Activated T-cell treated with anti-CD3 and anti-CD28 coated beads for 48 hours (primary cell): ENCODE measurements at places on chromosomes 4 and X.

GRCh38 chr4:140858897-140859296 is 102.7 kb upstream of the TBC1D9 start:
- no peak for DNase-seq

DNA sequence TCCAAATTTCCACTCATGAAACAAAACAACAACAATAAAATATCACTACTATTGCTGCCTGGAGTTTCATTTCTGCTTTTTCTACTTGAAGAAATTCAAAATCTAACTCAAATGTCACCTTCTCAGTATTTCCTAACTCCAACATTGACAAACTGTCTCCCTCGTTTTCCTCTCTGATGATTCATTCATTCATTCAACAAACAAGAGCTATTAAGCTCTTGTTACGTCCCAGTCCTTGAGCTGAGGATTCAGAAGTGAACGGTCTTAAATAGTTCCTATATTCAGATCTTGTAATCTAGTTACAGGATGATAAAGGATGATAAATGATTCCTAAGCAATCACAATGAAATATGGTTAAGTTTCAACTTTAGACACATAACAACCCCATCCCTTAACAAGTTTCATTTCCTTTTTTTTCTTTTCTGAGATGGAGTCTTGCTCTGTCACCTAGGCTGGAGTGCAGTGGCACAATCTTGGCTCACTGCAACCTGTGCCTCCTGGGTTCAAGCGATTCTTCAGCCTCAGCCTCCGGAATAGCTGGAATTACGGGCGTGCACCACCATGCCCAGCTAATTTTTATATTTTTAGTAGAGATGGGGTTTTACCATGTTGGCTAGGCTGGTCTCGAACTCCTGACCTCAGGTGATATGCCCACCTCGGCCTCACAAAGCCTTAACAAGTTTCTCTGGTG is 1.7 kb downstream of the SLC9B2 start:
- no peak for DNase-seq

GRCh38 chr4:24089851-24090534 is 200.1 kb upstream of the PPARGC1A start:
- no peak for DNase-seq

DNA sequence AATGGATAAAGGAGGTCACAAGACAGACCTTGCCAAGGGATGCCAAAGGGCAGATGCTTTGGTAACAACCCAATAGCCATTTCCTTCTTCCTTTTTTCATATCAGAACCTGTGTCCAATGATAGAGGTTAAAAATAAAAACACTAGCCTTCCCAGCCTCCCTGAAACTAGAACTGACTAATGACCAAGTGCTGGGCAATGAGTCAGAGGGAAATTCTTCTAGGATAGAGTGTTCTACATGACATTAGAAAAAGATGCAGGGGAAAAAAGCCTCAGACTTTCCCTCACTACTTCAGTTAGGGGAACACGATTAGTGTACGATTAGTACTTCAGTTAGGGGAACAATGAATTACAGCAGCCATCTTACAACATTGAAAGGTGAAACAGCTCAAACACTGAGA is 29.3 kb upstream of the FAM47C start:
- no peak for DNase-seq

DNA sequence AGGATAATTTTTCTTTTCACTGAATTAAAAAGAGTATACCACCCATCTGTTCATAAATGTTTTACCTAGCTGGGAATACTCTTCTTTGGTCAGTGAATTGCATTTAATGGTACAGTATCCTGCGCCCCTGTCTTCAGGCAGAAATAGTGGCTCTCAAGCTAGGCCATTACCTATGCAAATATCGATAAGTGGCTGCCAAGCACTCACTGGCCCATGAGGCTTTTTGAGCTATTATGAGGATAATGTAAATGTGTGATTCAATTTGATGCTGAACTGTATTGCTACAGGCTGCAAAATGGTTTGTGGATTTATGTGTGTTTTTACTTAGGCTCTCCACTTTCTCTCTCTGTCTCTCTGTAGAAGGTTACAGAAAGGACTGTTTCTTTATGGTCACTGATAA is 30.1 kb upstream of the MTMR1 start:
- no peak for DNase-seq

DNA sequence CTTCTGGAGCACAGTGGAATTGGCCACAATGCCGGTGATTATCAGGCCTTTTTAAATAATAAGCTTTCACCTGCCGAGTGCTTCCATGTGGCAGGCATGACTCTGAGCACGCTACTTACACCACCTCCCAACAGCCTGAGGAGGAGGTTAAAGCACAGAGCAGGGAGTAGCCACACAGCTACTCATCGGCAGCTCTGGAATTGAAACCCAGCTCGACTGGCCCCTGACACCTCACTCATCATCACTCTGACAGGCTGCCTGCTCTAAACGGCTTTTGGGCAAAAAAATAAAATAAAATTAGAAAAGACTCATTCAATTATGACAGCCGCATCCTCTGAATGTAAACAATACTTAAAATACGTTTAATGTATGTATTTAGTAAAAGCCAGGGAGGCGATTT is 326.4 kb upstream of the NOCT start:
- no peak for DNase-seq

DNA sequence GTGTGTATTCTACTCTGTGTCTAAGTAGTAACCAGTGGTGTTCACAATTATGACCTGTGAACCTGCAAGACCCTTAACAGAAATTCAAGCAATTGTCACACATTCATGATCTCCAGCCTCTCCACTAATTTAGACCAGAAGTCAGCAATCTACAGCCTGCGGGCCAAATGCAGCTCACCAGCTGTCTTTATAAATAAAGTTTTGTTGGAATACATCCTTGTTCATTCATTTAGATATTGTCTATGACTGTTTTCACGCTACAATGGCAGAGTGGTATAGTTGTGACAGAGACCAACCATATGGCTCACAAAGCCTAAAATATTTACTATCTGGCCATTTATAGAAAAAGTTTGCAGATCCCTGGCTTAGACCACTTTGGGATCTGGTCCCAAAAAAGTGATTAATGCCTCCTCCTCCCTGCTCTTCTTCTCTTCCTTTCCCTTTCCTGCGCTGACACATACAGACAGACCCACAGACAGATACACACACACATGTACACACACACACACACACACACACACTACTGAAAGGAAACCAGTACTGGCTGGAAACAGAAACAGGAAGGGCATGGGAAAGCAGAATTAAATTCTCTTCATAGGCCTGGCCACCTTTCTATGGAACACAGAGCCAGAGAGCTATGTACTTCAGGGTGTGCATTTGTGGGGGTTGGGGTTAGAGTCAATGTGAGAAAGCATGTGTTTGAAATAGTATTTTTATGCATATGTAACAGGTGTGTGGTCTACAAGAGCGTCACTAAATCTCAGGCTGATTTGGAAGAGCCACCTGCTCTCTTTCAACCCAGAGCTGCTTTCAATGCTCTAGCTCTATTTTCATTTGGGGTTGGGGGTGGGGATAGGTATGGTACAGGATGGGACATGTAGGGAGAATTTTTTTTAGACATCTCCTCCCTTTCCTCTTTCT is 49.7 kb upstream of the TMEM164 start:
- DNase-seq: no peak

- no peak for DNase-seq
Observed at GRCh38 chr4:175330236-175330635, 412.1 kb downstream of the ADAM29 start.

DNA sequence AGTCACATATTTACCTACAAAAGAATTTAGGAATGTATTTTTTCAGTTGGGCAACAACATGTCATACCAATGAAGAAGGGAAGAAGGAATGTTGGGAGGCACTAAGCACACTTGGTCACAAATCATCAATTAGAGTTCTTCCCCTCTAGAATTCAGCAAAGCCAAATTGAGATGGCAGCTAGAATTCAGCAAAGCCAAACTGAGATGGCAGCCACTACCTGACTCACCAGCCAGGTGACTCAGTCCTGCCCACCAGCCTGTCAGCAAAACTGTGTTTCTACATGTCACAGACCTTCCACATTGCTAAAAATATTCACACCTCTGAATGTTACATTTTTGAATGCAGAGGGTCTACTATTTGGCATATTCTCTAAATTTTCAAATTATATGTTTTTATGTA is 63.2 kb upstream of the NOCT start:
- peak; percentile 15 for DNase-seq
